ENCODE measurements at places on chromosomes 5 and 9. TPM values are rescaled to one million over a fixed set of nuclear protein-coding genes. Genes with fewer than 3 reads are reported as not detected.

PPP3R2 gene
- not detected for polyA plus RNA-seq

DNA sequence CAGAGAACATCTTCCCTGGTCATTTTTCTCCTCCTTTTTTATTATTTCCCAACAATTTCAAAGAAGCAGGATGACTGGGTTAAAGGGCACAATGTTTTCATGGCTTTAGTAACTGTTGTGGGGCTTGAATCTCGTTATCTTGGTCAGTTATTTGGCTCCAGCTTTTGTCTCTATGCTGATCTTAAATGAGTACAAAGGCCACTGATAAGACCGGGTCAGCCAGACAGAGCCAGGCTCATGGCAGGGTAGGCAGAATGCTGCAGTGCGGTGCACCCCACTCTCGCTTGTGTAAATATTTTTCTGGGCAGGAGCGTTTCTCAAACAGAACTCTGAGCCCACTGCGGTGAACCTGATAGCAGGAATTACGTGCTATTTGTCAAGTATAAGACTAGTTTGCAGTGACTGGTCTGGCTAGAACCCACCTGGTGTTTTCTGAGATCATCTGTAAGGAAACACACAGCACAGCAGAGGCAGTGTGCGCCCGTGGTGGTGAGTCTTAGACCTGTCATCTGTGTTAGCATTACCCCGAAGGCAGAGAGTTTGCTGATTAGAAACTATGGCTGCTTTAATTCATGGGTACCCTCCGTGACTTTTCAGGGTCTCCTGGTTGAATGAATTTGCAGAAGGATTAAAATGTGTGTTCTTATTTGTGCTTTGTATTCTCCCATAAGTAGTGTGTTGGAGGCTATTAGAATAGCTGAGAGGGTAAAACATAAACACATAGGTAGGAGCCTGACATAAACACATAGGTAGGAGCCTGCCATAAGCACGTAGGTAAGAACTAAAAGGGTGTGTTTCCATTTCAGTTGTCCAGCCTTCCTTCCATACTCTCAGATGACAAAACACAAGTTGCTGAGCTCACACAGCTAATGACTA, 158.6 kb upstream of the DMRT1 start:
- no peak for DNase-seq

DNA sequence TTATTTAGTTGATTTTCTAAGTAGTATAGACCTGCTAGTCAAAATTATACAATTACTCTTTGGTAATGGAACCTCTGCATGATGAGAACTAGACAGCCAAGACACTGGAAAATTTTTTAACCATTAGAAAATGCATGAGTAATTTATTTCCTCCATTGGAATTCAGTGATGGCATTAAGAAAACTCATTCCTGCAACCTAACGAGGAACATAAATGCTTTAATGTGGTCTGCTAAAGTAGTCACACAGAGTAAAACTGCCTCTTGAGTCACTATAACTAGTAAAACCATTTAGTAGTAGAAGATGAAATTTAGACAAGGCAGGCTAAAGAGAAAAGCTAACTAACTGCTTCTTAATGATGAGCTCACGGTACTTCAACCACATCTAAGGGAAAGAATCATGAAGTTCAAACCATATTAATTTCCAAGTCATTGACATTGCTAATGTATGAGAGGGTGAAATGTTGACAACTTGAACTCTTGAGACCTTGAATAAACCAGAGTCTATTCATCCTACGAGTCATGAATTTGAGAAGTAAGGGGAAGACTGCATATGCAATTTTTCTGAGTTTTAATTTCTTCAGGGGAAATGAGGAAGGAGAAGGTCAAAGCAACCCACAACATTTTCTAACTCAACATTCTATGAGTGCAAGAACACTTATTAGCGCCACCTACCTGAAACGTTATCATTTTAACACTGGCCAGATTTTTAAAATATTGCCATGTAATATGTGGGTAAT, 74.4 kb downstream of the GLIS3 start:
- no peak for DNase-seq

GRCh38 chr9:133485531-133486260, 6.8 kb upstream of the SLC2A6 start:
- DNase-seq = no peak

DNA sequence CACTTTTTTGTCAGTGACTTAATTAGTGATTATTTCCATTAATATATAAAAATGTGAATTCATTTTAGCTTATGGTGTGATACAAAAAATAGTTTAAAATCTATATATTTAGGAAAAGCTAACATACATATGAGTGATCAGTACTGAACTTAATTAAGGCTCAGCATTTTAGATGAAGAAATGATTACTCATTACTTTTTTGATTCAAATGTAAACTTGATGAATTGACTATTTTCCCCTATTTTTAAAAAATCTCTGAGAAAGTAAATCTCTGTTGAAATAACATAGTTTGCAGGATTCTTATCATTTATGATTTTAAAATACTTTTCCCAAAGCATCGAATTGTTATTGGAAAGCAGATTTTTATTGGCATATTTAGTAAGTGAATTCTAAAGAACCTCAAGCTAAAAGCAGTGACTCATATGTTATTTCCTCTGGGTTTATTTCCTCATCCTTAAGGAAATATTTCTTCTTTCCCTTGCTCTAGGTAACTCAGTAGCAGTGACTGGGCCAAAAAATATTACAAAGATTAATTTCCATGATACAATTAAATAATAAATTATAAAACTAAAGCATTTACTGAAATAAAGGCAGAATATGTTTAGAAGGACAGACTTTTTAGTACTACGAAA, 290.6 kb downstream of the FER start:
- DNase-seq = no peak

GRCh38 chr9:137680444-137681358, 61.9 kb downstream of the EHMT1 start:
- DNase-seq = no peak

GRCh38 chr9:88197781-88198340, 59.6 kb upstream of the SPATA31C2 start:
- DNase-seq = no peak

DNA sequence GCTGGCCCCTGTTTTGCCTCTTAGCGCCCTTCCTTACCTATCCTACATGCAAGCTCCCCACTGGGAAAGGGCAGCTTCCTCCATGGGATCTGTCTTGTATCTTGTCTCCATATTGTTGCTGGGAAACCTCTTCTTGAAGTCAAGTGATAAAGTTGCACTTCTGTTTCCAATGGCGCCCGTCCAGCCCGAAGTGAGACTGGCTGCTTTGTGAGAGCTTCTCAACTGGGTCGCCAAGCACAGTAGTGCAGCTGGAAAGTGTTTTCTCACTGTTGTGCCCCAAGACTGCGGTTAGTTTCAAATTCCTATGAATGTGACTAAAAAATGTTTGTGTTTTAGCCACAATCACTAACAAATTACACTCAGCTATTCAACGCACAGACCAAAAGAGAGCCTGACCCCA, 506.6 kb upstream of the MPDZ start:
- no peak for DNase-seq

GRCh38 chr5:68007451-68007850, 208.1 kb upstream of the PIK3R1 start:
- no peak for DNase-seq
